ENCODE measurements at places on chromosomes 12 and 14.

DNA sequence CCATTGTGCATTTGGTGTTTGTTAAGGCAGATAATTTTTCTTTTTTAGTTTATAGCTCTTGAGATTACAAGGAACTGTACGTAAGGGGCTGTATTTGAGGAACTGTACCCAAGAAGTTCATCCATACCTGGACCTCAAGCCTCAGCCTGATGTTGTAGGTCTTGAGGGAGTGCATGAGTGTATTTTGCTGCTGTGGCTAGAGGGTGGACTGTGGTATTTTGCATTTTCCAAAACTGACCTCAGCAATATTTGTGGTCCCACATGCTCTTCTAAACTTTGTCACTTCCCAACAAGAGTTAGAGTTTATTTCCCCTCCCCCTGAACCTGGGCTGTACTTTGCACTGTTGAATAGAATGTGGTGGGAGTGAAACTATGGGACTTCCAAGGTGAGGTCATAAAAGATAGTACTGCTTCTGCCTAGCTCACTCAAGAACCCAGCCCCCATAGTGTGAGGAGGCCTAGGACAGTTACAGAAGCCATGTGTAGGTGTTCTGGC lies 42.2 kb upstream of the FBXO33 start:
- DNase-seq: peak; percentile 17

- DNase-seq: peak; percentile 18
These were observed 1.4 kb downstream of the HECTD4 start for GRCh38 chr12:112380663-112381405.

GRCh38 chr14:51479584-51480325 lies 172.0 kb upstream of the FRMD6 start:
- peak; percentile 52 for DNase-seq

GRCh38 chr14:81102217-81102616 lies 118.5 kb downstream of the GTF2A1 start:
- no peak for DNase-seq

GRCh38 chr14:56549721-56550120 lies 29.9 kb upstream of the TMEM260 start:
- peak; percentile 22 for DNase-seq

GRCh38 chr14:77964586-77964985 lies 164.7 kb downstream of the ADCK1 start:
- no peak for DNase-seq

- DNase-seq: no peak
These were observed 19.7 kb upstream of the CLMN start for GRCh38 chr14:95339301-95339865.

DNA sequence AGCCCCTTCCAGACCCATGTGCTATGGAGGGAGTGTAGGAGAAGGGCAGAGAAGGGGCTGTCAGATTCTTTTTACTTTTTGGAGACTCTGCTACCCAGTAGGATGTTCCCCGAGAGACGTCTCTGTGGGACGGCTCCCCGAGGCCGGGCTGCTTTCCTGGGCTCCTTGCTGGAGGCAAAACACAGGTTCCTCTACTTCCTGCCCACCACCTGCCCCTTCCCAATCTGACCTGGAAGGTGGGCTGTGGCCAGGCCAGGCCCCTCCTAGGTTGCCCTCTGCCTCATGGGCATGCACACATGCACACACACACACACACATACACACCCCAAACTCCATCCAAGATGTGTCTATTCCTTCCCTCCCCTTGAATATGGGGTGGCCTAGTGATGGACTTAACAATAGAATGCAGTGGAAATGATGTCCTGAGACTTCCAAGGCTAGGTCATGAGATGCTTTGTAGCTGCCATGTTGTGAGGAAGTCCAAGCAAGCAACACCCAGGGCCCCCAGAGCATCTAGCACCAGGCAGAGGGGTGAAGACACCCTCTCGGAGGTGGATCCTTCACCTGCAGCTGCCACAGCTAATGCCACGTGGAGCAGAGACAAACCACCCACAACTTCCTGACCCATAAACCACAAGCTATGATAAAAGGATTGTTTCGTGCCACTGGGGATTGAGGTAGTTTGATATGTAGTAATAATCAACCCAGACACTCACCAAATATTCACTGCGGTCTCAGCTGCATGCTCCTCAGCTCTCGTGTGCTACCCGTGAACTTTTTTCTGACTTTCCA lies 1.6 kb upstream of the ASB2 start:
- DNase-seq: peak; percentile 28

DNA sequence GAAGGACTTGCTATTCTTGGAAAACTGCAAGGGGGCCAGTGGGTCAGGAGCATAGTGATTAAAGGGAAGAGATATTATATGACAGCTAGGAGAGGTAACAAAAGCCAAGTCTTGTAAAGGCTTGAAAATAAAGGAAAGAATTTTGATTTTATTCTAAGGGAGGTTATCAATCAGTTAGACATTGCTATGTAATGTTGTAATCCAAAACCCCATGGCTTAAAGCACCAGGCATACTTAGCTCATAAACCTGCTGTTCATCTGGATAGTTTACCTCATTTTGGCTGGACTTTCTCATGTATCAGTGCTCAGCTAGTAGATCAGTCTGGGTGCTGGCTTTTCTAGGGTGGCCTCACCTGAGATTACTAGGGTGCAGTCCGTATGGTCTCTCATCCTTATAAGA lies 680.9 kb upstream of the LMO3 start:
- DNase-seq: no peak

GRCh38 chr14:85675957-85676356 lies 146.0 kb downstream of the FLRT2 start:
- no peak for DNase-seq

GRCh38 chr12:69252033-69252432 lies 12.7 kb downstream of the CPSF6 start:
- DNase-seq: no peak

- DNase-seq: peak; percentile 15
These were observed 16.4 kb downstream of the FOS start for GRCh38 chr14:75295061-75295461.

DNA sequence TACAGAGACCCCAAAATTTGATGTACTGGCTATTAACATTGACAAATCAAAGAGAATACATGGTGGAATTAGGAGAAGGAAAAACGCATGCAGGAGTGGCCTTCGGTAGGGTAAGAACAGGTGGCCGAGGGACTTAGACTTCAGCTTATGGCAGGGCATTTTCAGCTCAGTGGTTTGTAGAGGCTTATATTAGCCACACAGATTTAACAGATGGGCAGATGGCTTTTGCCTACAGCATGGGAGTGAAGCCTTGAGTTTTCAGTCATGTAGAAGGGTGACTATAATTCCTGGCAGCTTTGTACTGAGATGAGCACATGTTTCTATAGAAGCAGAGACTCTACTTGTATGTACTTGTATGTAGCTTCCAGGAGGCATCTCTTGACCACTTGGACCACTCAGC lies 40.9 kb upstream of the PLEKHA5 start:
- DNase-seq: no peak

- no peak for DNase-seq
These were observed 35.8 kb upstream of the RNU6-7 start for GRCh38 chr14:32166029-32166428.

DNA sequence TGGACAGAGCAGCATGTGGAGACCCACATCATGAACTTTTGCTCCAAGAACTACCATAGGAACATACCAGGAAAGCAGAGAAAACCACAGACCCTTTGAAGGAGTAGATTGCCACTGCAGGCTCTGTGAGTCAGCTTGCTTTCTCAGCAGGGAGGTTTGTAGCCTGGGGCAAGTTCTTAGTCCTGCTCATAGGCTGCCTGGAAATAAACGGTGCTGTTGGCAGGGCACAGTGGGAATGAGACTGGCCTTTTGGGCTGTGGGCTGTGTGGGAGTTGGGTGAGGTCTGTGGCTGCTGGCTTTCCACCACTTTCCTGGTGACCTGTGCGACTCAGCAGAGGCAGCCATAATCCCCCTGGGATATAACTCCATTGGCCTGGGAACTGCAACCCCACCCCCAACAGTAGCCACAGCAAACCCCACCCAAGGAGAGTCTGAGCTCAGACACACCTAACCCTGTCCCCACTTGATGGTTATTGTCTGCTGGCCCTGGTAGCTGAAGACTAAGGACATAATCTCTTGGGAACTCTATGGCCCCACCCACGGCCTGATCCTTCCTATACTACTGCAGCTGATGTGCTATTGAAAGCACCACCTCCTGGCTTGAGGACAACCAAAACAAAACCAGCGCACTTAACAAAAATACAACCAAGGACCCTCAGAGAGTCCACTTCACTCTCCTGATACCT lies 192.1 kb upstream of the GARIN6 start:
- DNase-seq: peak; percentile 78

GRCh38 chr12:100982511-100983183 lies 188.1 kb downstream of the ANO4 start:
- DNase-seq: no peak

DNA sequence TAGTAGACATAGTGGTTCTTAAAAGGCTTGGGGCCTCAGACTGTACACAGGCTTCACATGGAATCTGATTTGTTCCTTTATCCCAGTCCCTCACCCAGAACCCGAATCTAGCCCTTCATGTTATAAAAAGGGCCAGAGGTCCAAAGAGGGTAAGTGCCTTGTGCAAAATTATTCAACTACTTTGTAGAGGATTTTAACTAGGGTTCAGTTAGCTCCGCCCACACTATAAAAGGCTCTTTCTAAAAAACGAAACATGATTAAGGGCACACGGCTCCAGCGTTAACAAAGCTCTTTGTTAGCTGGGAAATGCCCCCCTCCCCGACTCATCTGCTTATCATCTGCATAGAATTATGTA lies 3.2 kb upstream of the SOCS2 start:
- no peak for DNase-seq

GRCh38 chr14:67237591-67237990 lies 3.6 kb upstream of the PALS1 start:
- peak; percentile 20 for DNase-seq

DNA sequence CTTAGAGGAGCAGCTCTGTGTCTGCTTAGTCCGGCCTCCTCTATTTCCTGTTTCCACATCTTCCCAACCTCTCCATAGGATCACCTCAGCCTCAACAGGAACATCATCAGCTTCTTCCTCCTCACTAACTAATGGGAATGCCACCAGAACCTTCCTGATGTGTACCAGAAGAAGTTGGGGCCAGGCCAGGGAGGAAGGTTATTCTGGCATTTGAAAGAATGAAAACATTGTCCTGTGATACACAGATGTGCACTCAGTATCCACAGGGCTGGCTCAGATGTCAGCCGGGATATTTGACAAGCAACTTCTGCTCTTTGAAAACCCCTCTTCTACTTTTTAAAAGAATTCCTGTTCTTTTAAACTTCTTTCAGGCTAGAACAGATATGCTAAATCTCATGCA lies 63.6 kb downstream of the TMEM30B start:
- no peak for DNase-seq

DNA sequence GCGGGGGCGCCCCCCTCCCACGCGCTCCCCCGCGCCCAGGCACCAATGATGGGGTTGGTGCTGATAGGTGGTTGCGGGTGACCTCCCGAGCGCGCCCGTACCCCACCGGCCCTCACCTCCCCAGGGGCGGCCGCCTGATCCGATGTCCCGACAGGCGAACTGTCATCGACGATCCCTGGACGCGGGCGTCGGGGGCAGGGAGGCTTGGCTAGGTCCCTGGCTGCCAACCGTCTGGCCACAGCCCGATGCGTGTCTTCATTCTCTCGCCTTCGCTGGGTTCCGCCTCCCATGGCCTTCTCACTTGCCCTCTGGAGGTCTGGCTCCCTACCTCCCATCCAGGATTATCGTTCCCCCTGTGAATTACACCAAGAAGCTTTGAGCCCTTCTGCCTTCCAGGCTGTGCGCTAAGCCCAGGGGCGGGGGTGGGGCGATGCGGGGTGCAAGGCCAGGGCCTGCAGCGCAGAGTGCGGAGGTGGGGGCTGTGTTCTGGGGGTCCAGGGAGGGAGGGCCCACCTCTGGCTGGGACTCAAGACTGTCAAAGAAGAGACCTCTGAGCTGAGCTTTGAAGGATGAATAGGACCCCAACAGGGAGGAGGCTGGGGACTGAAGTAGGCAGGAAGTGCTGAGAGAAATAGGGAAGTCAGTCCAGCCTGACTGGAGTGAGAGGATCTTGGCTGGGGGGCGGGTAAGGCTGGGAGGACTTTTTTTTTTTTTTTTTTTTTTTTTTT lies 7.7 kb upstream of the RACGAP1 start:
- DNase-seq: no peak

- DNase-seq: no peak
These were observed 37.0 kb upstream of the SFSWAP start for GRCh38 chr12:131673888-131674257.

- no peak for DNase-seq
These were observed 134.1 kb upstream of the KRAS start for GRCh38 chr12:25384893-25385248.

DNA sequence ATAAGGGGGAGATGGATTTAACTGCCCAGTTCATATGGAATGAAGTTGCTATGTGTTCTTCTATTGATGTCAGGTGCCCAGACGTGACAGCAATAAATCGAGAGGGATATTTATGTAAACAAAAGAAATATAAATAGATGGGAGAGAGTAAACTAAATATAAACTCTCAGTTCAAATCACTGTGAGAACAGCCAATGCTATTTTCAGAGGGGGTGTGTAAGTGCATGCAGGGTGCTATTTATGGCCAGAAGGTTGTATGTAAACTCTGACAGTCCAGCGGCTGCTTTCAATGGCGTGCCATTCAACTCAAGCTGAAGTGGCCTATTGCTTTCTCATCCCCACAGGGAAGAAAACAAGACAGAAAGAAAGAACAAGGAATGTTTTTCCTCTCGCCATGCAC lies 127.2 kb downstream of the KCNA5 start:
- DNase-seq: no peak

DNA sequence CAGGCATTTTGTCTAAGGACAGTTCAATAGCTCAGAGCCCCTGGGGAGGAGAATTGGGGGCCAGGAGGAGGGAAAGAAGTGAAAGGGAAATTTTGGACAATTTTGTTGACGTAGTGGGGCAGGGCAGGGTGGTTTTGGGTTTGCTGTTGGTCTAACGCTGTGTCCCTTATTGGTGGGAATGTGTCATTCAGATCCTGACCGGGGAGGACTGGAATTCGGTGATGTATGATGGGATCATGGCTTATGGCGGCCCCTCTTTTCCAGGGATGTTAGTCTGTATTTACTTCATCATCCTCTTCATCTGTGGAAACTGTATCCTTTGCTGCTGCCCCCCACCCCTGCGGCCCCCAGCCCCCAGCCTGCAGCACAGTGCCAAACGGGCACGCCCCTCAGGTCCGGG lies 212.1 kb upstream of the FKBP4 start:
- DNase-seq: no peak

GRCh38 chr12:104802208-104802607 lies 155.9 kb downstream of the SLC41A2 start:
- DNase-seq: no peak

GRCh38 chr14:76080025-76080424 lies 71.7 kb upstream of the GPATCH2L start:
- no peak for DNase-seq

DNA sequence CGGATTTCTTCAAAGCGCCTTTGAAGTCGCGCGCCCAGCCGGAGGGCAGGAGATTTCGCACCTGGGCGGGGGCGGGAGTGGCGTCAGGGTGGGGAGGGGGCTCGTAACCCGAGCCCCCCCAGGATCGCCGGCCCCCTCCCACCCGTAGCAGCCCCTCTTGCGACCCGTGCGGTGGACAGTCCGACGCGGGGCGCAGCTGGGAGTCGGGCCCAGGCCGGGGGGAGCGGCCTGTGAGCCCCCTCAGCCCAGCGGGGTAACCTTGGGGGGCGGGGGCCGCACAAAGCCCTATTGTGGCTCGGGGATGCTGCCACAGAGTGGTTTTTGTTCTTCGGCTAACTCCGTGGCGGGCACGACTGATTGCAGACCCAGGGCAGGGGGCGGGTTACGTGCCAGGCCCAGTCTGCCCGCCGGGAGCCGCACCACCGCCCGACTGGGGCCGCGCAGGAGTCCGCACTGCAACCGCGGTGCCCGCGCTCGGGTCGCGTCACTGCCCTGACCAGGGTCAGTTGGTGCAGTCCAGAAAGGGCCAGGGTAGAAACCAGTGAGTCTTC lies 4.2 kb upstream of the AAAS start:
- DNase-seq: no peak

- no peak for DNase-seq
These were observed 122.9 kb downstream of the PAX9 start for GRCh38 chr14:36784541-36784940.

All from kidney glomerular epithelial cell (primary cell).